Ammon's horn (tissue), 1 donor: ENCODE measurements at places on chromosomes 1 and 21.

DNA sequence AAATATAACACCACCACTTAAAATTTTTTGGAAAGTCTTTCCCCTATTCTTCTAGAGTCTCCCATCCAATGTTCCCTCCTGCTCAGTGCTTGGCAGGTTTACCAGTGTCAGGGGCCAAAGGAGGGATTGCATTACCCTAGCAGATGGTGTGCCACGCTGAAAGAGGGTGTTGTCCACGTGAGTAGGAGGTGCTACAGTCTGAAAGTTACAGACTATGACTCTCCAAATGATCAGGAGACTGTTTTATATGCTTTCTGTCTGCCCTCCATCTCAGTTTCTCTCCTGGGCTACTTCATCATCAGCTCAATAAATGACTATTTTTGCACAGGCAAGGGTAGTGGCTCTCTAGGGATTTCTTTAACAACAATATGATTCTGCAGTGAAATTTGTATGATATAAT is 31.3 kb upstream of the ANGPTL7 start:
- peak; percentile 48 for DNase-seq

DNA sequence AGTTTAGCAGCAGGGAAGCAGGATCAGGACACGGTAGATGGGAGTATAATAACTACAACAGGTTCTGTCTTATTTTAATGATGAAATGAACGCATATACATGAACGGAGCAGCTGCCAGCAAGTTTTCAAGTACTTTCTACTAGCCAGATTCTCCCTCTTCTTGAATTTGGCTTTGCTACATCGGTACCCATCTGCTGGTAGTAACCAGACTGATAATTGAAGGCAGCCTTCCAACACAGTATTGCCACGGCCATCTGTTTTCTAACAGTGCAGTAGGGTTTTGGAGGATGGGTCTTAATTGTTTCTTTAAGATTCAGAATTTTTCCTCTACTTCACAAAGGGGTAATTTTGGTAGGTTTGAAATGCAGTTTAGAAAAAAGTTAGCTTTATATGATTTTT is 33.4 kb downstream of the CENPF start:
- peak; percentile 38 for DNase-seq

- no peak for DNase-seq
Observed at GRCh38 chr1:154141240-154141639, 13.6 kb downstream of the NUP210L start.

DNA sequence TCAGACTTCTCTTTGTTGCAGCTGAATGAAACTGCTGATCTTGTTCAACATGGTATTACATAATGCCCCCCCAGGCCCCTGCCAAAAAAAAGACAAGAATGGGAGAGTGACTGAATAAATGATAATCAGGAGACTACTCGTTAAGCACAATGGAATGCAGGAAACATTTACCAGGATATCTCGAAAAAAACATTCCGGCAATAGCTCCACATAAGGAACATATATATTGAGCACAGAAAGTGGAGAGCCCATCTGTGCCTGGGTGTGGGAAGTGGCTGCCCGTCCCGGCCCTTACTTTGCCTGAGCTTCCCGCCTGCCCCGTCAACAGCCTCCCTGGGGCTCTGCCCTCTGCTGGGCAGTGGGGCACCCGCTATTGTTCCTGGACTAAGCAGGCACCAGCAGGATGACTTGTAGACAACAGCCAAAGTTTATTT is 13.3 kb downstream of the TRIM11 start:
- no peak for DNase-seq

DNA sequence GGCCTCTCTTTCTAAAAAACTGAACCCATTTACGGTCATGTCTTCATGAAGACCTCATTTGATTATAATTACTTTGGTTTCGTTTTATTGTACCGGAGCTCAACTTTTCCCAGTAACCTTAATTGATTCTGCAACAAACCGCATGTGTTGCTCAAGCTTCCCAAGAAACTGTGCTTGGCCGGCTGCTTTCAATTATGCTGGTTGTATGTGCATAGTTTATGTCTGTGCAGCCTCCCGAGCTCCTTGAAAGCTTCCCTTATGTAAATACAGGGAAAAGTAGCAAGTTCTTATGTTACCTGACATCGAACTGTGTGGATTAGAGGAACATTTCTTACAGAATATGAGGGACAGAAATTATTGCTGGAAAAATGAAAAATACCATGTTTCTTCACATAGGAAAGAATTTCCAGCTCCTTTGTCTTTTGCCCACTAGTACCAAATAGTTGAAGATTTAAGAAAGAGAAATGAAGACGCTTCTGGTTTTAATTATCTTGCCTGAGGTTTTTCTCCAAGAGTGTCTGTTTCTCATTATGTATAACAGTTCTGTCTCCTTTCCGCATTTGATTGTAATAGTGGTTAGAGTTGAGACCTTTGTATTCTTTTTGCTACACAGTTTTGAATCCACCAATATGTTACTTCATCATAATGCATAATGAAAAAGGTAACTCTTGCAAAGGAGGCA is 2.1 kb downstream of the VCAM1 start:
- DNase-seq: no peak

DNA sequence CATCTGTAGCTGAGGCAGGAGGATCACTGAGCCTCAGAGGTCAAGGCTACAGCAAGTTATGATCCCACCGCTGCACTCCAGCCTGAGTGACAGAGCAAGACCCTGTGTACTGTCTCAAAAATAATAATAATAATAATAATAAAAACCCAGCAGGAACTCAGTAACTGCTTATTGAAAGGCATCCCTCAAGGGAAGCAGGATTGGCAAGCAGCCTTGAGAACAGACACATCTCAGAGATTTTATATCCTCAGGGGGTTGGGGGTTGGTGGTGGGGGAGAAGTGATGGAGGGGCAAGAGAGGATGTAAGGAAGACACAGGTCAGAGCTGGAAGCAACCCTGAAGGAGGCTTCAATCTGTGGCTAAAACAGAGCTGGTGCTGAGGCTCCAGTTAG is 29.6 kb downstream of the GNB1 start:
- no peak for DNase-seq
